ENCODE measurements at places on chromosomes 7 and 10.

GRCh38 chr7:144026203-144026883 lies 22.4 kb upstream of the OR2A5 start:
- no peak for DNase-seq

DNA sequence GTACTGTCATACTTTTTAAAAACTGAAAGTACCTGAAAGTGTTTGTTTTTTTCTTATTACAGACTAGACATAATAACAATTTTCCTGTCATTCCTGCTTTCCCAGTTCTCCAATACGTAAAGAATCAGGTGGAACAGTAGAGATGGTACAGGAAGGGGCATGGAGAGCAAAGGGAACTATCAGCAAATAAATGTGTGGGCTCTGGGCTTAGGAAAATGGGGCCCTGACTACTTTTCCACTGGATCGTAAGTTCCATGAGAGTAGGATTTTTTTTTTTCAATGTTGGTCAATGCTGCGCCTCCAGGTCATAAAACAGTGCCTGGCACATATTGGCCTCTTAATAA lies 15.2 kb upstream of the FAS start:
- DNase-seq = no peak

DNA sequence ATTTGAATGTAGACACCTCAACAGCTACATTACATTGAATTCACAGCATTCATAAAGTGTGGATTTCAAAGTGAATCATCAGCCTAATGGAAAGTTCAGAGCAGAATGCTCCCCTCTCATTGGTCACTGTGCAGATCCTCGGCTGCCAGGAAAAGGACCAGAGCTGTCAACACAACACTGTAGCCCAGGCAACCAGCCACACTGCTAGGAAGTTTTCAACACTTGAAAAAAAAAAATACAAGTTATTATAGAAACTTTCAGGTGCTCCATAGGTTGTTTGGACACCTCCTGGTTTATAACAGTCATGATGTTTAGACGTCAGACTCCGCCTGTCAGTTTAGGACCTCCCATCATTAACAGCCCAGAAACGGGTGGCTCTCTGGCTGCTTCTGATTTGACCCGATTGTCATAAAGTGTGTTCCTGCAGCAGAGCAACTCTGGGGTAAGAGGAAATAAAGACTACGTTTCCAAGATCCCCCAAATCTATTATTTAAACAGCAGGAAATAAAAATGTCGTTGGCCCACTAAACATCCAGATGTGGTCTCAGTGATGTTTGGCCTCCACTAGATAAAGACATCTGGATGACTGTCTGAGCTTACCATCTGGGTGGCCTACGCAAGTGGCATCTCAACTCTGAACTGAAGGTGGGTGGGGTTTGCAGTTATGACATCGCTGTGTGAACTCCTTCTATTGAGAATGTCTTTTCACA lies 117.4 kb downstream of the CABCOCO1 start:
- DNase-seq = peak; percentile 16

- no peak for DNase-seq
Observed at GRCh38 chr10:14389981-14390590, 59.4 kb upstream of the FRMD4A start.

DNA sequence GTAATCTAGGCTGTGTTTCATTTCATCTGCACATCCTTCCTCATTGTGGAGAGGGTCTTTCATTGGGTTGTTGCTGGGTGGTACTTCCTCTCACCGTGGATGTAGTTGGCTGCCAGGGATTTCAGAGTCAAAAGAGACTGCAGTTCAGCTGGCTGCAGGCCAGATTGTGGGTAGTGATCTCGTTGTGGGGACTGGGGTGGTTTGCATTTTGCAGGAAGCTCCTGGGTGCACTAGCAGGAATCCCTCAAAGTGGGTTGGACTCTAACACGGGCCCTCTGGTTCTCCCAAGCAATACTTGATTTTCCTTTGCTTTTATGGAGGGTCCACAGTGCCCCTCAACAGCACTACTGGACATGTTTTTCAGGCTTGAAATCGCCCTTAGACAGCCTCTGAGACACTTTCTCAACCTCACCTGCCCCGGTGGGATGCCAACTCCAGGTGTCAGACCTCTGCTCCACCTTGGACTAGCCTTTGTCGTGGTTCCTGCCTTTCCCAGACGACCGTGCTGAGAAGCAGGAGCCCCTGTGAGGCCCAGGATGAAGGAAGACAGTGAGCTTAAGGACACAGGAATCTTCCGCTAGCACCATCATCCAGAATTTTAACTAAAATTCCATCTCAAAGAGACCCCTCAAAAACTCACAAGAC lies 23.9 kb upstream of the ZNF273 start:
- no peak for DNase-seq

DNA sequence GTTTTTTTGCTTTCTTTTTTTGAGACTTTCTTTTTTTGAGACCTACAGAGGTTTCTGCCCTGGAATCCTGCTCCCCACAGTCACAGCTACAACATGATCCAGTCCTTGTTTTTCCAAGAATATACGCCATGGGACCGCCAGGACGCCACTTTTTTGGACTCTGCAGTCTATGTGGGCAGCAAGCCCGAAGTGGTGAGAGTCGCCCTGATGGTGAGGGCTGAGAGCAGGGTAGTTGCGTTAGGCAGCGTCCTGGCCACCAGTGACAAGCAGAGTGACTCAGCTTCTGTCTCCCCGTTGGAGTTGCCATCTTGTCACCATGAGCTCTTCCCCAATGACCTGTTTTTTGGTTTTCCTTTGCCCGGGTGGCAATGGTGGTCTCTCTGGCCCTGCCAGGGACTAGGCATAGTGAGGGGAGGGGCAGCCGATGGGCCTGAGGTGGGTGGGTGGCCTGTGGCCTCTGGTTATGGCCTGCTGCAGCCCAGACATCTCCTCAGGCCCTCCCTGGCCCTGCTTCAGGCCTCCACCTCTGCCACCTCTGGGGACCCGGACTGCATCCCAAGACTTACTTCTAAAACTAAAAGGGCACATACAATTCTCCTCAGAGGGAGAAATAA lies 88.0 kb upstream of the MALRD1 start:
- DNase-seq = no peak

All from SW480 (cell line).